Renal cortex interstitium (tissue), 15 donors: ENCODE measurements at places on chromosomes 2 and 18. TPM values are rescaled to one million over a fixed set of nuclear protein-coding genes. Genes with fewer than 3 reads are reported as not detected.
A peak's percentile ranks its signal among the peaks of the same experiment; 100 is the strongest.

DNA sequence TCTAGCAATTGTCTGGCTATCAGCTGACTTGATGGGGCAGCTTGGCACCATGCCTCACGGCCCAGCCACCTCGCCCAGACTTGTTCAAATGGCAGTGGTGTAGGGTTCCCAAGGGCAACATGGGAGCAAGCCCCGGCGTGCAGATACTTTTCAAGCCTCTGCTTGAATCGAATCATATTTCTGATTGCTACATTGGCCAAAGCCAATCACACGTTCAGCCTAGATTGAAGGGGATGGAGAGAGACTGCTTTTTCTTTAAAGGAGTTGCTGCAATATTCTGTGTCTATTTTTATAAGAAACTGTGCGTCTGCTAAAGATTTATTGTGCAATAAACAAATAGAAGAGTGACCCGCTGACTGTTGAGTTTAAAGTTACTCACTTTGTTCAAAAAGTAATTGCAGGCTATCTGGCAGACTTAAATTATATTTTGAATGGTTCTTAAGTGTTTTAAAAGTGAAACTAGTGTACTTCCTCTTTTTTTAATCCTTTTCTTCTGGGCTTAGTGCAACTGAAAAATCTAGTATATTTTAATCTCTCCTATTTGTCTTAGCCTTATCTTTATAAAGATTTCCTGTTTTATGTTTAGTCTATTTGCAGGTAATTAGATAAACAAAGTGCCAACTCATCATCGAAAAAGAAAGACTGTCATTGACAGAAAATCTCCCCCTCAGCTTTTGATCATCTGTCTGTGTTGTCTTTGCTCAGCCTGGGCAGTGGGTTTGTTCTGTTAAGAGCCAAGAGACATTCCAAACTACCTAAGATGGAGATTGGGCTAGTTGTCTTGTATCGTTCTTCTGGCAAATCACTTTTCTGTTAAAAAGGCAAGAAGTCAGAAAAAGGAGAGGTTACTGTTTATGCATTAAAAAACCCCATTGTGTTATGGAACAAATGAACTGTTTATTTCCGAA is 156.1 kb downstream of the TPGS2 start:
- peak; percentile 42 for DNase-seq

- DNase-seq: no peak
Observed at GRCh38 chr18:46152436-46152807, 48.2 kb downstream of the HAUS1 start.

DNA sequence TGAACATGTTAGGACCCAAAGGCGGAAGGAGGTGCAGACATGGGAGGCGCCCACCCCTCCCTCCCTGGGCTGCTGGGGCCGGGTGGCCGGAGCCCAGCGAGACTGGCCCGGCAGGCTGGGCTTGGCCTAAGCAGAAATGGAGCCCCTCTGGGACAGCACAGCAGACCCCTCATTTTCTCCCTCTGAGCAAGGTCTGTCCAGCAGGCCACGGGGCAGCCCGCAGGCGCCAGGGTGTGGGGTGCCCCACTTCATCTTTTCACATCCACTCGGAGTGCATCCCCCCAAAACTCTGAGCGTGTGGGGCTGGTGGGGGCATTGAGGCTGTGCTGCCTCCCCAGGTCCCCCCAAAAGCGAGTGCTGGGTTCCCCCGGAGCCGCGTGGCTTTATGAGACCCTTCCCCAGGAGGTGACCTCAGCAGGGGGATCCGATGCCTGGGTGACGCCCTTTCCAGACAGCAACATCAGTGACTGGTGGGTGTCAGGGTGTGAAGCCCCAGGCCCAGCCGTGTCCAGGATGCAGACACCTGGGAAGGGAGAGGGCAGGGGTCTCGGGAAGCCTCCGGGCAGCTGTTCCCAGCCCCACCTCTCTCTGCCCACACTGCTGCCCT is 36.7 kb upstream of the GPC1 start:
- DNase-seq: no peak

GRCh38 chr2:200748779-200749178 is 62.9 kb upstream of the BZW1 start:
- no peak for DNase-seq

DNA sequence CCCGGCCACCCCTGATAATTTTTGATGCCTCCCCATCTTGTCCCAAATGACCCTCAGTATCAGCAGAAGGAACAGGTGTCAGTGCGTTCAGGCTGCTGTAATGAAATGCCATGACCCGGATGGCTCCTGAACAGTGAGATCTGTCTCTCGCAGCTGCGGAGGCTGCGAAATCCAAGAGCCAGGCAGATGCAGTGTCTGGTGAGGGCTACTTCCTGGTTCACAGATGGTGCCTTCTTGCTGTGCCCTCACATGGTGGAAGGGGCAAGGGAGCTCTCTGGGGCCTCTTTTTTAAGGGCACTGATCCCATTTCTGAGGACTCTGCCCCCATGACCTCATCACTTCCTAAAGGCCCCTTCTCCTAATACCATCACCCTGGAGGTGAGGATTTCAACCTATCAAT is 152.2 kb downstream of the TWIST2 start:
- DNase-seq: no peak

DNA sequence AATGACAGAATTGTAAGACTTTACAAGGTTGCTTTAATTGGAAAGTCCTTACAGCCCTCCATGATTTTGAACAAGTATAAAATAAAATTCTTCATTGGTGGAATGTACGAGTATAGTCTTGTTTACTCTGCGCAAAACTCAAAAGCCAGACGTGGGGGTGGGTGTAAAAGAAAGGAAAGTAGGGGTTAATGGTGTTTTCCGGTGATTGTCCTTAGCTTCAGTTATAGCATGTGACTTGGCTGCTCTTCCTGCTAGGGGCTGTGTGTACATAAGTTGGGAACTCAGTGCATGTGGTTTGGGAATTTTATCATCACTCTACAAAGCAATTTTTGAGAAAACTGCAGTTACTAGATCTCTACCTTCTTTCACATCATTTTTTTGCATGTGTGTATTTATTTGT is 82.4 kb upstream of the CAVIN2 start:
- DNase-seq: no peak

- no peak for DNase-seq
Observed at GRCh38 chr18:69128978-69129377, 271.7 kb upstream of the DOK6 start.

DNA sequence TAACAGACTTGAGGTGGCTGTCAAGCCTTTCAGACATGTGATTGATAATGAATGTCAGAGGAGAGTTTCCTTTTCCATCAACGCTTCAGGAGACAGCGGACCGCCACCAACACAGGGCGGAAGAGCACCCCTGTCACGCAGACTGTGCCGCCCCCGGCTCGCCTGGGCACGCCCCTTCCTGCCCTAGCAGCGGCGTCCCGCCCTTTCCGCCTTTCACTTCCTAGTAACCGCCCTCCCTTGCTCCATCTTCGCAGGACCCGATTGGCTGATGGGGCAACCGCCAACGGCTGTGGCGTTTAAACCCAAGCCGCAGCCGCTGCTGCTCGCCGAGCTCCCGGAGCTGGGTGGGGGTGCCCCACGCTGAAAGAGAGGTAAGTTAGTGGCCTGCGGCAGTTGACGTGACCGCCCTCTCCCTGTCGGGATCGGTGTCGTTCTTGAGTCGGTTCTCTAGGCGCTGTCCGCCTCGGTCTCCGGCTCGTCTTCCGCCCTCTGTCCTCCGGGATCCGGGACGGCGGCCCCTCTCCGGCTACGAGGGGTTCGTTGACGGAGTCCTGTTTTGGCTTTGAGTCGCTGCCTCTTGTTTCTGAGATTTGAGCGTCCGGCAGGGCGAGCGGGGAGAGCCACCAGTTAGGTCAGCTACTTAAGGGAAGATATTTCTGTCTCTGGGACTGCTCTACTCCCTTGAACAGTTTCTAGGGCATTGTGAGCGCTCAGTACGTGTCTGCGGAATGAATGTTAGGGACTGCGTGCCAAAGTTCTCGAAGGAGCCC is at the start of gene SGO2:
Gene SGO2, plus strand, starts transcription at position 326 of the 770 bp plus-strand sequence. CDS start 6,769 bp downstream, outside the sequence.
- DNase-seq: peak; percentile 84

- DNase-seq: no peak
Observed at GRCh38 chr2:100423631-100424030, 6.2 kb upstream of the CHST10 start.

- no peak for DNase-seq
Observed at GRCh38 chr18:23547306-23547705, 39.0 kb downstream of the NPC1 start.

- DNase-seq: no peak
Observed at GRCh38 chr18:53753601-53754000, 470.9 kb downstream of the MBD2 start.

- no peak for DNase-seq
Observed at GRCh38 chr2:69975853-69976462, 14.5 kb upstream of the ASPRV1 start.

- no peak for DNase-seq
Observed at GRCh38 chr2:233165895-233166661, 85.4 kb upstream of the ATG16L1 start.

DNA sequence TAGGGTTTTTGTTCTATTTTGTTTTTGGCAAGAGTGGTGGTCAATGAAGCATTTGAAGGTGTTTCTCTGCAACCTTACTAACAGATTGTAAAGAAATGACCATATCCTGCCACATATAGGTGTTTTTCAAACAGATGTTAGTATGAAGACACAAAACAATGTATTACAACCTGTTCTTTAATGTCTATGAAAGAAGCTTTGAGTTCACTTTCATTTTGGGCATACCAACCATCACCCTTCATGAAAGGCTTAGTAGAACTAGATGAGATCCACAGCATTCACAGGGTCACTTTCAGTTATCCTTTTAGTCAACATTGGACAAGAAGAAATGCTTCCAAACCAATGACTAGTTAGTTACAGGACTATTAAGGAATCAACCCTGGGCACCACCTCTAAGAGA is 95.1 kb downstream of the EHBP1 start:
- DNase-seq: no peak

GRCh38 chr2:231174211-231174651 is 24.2 kb upstream of the ARMC9 start:
- no peak for DNase-seq

- no peak for DNase-seq
Observed at GRCh38 chr2:197975931-197976519, 171.6 kb downstream of the PLCL1 start.

The EMILIN2 gene
- 15.1 TPM for polyA plus RNA-seq

The SERPINB4 gene
- polyA plus RNA-seq: not detected

The ASXL3 gene
- 6.7 TPM for polyA plus RNA-seq

The PROM2 gene
- polyA plus RNA-seq: 42.8 TPM

The ALPG gene
- not detected for polyA plus RNA-seq
